ENCODE measurements at places on chromosomes 11 and 22.

GRCh38 chr11:9736365-9736764 lies 72.5 kb downstream of the SWAP70 start:
- no peak for DNase-seq

DNA sequence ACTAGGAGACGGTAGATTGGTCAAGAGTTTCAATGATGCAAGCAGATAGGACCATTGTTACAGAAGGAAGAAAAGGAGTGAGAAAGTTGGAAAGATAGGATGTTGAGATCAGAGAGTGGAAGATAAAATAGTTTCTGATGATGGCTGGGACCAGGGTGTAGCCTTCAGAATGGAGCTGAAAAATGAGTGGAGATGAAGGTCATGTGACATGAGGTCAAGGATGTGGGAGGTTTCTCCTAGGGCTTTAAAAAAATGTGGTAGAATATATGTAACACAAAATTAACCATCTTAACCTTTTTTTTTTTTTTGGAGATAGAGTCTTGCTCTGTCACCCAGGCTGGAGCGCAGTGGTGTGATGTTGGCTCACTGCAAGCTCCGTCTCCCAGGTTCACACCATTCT lies 18.3 kb upstream of the PEX26 start:
- DNase-seq, result no peak

DNA sequence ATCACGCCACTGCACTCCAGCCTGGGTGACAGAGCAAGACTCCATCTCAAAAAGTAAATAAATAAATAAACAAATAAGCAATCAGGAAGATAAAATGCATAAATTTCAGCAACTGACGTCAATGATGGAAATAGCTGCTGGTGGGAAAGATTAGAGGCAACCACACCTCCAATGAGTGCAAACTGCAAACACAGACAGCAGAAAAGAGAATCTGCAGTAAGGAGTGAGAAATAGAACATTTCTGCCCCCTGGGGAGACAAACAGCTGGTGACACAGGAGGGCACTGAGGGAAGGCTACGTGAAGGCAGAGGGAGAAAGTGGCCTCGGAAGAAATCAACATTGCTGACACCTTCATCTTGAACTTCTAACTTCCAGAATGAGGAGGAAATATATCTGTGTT lies 6.5 kb downstream of the PI4KA start:
- no peak for DNase-seq

DNA sequence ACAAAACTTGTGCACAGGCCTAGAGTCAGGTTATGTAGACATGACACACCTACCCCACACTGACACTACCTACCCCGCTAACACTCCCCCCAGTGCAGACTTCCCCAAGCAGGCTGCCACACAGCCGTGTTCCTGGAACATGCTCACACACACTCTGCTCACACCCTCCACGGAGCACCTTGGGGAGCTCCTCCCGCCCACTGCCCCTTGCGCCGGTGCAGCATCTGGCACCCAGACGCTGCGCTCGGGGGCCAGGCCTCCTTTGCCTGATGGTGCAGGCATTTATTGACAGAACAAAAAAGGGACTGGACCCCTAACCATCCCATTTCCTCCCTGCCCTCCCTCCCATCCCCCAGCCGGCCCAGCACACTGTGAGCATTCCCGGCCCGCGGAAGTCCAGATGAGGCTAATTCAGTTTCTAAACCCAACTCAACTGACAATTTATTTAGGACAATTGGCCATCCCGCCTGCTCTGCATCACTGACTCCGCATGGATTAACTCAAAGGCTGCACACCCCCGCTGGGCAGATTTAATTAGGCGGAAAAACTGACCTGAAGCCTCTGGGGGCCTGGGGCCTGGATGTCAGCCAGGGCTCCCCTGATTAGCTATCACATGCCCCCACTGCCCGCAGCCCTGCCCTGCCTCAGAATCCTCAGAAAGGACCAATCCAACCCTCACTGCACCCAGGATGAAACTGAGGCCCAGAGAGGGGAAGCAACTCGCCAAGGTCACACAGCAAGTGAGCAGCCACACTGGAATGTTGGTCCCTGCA lies 30.1 kb downstream of the KCNC1 start:
- DNase-seq, result no peak

DNA sequence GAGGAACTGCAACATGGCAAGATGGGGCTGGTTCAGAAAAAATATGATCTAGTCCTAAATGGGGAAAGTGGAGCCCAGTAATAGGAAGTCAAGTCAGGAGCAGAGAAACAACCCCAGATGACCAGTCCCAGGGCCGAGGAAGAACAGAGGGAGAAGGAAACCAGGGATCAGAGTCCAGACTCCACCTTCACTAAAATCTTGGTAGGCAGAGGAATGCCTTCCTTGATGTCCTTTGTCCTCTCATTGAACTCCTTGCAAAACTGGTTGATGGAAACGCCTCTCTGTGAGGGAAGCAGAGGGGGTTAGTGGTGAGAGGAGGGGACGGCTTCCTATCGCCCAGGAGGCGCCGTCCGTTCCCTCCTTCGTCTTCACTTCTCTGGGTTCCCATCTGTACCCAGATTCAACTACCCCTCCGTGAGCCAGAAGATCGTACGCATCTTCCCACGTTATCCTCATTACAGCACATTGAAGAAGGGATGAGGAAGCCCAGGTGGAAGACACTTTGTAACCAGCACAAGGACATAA lies 607 bp downstream of the MRPL11 start:
- no peak for DNase-seq

DNA sequence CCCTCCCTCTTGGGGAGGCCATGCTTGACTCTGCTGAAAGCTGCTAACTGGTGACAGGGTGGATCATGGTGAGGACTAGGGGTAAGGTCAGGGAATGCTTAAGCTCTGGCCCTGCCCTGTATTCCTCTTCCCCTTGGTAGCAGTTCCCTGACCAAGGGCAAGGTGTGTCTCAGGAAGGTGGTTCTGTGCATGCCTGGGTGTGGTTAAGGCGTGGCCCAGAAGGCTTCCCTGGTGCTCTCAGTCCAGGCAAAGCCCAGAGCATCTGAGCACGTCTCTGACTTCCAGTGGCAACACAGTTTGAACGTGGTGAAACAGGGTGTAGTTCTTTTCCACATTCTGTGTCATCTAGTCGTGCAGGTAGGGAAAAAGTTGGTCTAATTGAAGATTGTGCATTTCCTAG lies 53.1 kb upstream of the HORMAD2 start:
- no peak for DNase-seq

- DNase-seq, result no peak
Measured at GRCh38 chr11:74669211-74670160, 61.7 kb downstream of the CHRDL2 start.

- DNase-seq, result no peak
Measured at GRCh38 chr11:12865863-12866595, 143.1 kb upstream of the RASSF10 start.

GRCh38 chr11:120184946-120185705 lies 25.7 kb upstream of the OAF start:
- no peak for DNase-seq

DNA sequence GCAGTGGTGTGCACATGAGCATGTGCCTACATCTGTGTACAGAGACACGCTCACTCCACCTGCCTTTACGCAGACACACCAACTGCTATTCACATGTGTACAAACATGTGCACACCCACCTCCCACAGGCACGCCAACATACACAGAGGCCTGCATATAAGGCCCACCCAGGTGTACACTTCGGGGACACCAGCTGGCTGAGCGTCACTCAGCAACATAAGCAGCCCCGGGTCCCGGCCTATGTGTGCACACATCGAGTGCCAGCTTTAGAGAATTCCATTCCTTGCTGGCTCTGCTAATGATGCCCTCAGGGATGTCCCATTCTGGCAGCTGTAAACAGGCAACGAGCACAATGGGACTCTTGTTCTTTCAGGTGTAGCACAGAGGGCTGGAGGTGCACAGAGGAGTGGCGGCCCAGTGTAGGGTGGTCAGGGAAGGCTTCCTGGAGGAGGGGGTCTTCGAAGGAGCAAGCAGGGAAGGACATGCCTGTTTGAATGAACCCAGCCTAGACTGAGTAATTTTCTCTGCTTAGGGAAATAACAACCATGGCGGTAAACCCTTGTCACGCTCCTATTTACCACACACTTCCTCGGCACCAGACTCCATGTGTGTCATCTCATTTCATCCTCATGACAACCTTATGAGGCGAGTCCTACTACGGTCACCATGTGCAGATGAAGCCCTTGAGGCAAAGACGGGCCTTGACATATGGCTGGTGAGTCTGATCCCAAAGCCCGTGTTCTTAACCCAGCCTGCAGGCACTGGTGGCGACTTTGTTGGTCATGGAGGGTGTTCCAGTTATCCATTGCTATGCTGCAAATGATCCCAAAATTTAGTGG lies 35.1 kb downstream of the RPL3 start:
- DNase-seq, result no peak

DNA sequence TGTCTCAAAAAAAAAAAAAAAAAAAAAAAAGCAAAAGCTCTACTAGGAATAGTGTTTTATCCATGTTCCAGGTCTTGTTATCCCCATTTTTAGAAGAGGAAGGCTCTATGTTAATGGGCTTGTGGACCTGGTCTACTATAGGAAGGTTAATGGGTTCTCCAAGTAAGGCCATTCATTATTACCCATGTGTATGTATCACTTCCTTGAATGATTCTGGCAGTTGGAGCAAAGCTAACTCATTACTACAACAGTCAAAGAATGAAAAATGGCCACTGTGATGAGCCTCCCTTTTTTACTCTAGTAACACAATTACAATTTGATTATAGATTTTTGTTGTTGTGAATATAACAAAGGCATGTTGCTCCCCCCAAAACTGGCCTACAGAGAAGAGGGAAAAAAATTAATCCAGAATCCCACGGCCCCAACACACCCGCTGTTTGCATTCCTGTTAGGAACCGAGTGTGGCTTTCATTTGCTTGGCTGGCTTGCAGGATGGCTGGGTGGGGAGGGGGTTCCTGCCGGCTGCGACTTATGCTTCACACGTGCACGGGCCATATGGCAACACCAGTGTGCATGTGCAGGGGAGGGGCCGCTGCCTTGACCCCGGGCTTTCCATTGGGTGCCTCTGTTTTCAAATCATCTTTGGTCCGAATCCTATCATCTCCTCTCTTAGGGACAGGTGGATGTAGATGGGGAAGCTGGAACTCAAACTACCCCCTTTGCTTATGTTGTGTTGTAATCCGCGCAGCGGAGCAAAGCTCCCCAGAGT lies 148.8 kb downstream of the HIPK3 start:
- DNase-seq, result no peak

DNA sequence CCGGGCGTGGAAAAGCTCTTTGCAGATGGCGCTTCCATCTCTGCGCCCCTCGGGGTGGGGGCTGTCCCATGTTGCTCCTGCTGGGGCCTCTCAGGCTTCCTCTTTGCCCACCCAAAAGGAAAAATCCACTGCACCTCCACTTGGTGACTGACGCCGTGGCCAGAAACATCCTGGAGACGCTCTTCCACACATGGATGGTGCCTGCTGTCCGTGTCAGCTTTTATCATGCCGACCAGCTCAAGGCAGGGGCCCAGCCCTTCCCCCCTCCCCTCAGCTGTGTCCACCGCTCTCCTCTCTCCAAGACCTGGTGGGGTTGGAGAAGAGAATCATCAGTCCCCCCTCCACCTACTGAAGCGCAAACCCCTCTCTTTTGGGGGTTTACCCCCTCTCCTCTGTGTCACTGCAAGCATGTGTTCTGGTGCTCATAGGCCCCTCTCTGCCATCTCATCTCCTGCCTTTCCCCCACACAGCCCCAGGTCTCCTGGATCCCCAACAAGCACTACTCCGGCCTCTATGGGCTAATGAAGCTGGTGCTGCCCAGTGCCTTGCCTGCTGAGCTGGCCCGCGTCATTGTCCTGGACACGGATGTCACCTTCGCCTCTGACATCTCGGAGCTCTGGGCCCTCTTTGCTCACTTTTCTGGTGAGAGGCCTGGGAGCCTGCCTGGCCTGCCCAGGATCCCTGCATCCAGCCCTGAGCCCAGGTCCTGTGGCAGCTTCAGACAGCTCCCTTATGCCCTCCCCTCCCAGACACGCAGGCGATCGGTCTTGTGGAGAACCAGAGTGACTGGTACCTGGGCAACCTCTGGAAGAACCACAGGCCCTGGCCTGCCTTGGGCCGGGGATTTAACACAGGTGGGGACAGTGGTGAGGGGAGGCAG lies 1.8 kb downstream of the LARGE2 start:
- DNase-seq, result no peak

GRCh38 chr11:39571081-39571480 lies 1888.4 kb downstream of the LRRC4C start:
- no peak for DNase-seq

- DNase-seq, result no peak
Measured at GRCh38 chr11:46271875-46272815, 5.3 kb upstream of the CREB3L1 start.

GRCh38 chr11:65330544-65330943 lies 3.1 kb upstream of the DPF2 start:
- DNase-seq, result no peak

GRCh38 chr11:103768816-103769215 lies 267.6 kb upstream of the DDI1 start:
- DNase-seq, result no peak

DNA sequence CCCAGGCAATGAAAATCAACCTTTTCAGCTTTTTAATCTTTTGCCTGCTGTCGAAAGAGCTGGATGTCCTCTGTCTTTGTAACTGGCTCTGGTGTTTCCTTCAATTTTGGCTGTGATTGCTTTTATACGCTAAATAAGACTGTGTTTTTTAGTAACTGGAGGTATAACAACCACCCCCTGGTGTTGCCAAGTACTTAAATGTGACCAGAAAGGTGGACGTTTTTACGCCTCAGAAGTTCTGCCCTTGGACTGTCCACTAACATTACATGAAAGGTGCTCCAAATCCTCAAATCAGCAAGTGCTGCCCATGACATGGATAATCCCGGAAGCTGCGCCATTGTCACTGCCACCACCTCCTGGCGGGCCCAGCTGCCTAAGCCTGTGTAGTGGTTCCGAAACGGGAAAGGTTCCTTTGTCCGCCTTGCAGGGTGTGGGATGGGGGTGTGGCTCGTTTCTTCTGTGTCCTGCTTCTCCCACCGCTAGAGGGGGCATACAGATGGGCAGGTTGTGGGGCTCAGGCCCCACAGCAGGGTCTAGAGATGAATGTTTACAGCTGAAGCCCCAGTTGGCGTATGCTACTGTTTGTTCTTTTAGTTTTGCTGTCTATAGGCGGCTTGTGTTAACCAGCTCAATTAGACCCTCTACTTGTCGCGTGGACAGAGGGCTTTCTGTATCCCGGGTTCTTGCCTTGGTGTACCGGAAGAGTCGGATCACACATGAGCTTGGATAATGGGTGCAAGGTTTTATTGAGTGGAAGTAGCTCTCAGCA lies 82.2 kb upstream of the SEPTIN5 start:
- DNase-seq, result no peak
